Stimulated activated CD4-positive, alpha-beta T cell treated with anti-CD3 and anti-CD28 coated beads, Interleukin-1b, Interleukin-23, amount 100 ng/mL, for 4 hours (primary cell): ENCODE measurements at places on chromosomes 12 and 14.

DNA sequence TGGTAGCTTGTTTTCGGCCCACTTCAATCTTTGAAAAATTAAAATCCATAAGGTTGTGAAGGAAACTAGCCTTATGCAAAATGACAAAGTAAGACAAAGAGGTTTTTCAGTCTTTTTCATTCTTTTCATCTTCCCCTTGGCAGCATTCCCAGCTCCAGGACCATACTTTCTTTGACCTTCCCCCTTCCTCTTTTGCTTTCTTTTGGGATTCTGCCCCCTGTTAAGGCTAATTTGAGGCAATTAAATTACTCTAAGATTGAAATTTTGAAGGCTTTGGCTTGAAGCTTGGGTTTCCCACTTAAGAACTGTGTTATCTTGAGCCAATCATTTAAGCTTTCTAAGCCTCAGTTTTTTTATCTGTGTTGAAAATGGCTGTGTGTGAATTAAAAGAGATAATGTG is 124.9 kb downstream of the DACT1 start:
- DNase-seq, result no peak

GRCh38 chr12:92186038-92186470 is 40.4 kb upstream of the BTG1 start:
- no peak for DNase-seq

GRCh38 chr14:50061664-50062437 is 54.5 kb downstream of the VCPKMT start:
- peak; percentile 40 for DNase-seq

DNA sequence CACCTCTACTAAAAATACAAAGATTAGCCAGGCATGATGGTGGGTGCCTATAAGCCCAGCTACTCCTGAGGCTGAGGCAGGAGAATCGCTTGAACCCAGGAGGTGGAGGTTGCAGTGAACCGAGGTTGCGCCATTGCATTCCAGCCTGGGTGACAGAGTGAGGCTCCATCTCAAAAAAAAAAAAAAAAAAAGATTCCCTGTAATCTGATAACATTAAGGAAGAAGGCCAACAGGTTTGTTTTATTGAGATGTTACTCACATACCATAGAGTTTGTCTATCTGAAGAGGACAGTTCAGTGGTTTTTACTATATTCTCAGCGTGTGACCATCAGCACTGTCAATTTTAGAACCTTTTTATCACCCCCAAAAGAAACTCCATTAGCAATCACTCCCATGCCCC is 37.5 kb downstream of the TSPAN9 start:
- DNase-seq, result no peak

DNA sequence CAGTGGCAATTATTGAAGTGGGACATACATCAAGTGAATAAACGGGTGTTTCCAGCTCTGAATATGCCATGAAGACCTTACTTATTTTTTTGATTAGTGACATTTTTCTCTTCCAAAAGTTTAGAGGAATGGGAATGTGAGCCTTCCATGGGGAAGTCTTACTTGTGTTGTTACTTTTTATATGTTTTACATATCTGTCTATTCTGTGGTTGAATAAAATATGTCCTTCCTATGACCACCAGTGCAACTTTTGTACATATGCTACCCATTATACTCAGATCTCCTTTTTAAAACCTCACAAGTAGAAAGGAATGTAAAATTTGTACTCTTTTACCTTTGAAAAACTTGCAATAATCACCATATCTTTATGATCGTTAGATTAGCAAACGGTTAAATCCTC is 132.7 kb downstream of the MSRB3 start:
- DNase-seq, result no peak

- no peak for DNase-seq
Observed at GRCh38 chr12:127343940-127344339, 923.0 kb upstream of the TMEM132C start.

DNA sequence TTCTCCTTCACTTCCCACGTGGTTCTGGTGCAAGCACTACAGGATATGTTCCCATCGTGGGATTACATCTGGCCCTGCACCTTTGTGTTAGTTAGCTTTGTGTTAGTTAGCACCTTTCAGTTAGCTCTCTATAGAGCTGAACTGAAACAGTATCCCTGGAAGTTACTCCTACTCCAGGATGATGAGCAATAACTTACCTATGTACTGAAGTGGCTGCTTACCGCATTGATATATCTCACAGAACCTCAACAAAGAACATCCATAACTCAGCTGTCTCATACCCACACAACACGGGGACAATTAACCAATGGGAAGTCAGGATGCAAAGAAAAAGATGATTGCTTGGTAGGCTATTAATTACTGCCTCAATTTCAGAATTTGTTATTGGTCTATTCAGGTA is 146.6 kb downstream of the ASCL4 start:
- no peak for DNase-seq

DNA sequence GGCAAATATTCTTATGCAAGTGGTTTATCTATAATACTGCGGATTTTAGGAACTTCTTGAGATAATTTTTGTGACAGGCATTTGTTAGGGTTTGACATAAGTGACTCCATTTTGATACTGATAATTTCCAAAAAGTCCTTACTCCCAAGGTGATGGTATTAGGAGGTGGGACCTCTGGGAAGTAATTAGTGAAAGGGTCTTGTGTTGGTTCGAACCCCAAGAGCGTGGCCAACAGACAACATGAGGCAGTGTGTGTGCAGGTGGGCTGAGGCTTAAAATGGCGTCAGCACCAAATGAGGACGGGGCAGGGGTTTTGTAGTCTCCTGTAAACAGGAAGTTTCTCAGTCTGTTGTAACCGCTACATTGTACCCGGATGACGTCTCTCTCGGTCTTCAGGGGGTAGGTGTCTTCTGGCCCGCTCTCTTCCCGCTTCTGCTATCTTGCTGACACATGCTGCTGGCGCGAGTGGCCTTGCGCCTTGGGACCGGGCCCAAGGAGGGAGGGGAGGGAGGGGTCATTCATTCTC is 1.7 kb upstream of the C12orf43 start:
- no peak for DNase-seq

DNA sequence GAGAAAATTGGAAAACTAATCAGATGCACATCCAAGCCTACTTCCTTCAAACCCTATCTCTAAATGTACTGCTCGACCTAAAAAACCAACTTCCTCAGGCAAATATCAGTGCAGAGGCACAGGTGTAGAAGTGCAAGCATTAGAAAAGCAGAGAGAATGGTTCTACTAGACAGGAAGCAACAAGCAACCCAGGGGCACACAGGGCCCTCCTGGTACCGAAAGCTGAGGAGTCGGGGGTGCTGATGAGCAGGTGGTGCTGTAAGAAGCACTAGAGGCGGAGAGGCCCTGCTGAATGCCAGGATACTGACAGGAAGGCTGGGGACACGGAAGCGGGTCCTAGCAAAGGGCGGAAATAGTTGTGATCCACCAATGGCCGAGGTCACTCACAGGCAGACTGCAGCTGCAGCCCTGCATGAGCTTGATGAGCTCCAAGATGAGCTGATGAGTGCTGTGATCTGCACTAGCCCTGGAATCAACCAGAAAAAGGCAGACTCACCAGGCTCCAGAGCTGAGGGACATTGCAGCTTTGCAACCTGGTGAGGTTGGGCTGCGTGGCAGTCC is 85.9 kb downstream of the TTC7B start:
- no peak for DNase-seq

DNA sequence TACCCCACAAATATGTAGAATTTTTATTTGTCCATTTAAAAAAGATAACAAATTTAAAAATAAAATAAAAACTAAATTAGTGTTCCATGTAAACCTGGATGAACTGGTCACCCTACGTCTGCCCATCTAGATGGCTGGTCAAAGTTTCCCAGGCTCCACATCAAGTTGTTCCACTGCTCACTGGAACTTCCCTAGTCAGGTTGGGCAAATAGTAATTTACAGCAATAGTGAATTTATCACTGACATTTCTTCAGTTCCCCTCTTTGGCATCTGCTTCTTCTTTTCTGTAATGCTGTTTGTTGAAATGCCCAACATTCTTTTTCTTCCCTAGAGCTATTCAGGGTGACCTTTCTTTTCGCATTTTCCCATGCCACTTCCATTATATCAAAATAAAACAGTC is 272.7 kb upstream of the BTG1 start:
- no peak for DNase-seq

DNA sequence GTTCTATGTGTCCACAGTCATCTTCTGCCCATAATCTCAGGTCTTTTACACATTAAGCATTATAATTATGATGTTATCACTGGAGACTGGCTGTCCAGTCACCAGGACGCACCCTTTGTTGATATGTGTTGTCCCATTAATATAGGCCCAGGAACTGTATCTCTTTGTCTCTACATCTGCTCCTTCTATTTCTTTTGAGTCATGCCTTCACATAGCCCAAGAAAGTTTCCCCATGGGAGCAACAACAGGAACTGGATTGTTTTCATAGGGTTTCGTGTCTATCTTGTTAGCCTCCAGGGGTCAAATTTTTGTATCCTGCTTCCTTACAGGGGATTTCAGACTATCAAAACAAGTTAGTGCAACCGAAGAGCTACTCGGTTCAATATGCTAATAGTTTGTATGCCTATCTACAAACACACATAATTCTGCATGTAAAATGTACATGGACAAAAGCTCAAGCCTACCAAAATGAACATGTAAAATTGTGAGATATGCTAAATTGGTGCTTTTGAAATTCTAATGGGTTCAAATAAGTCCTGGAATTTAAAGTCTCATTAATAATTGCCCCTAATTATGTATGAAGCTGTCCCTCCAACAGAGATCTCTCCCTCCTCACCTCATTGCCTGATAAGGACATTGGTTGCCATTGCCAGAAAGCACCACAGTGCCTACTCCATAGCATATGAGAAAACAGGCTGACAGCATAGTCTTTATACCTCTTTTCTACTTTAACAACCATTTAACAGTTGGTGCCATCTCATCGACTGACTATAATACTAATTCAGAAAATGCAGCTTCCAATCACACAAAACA is 99.8 kb upstream of the DIO2 start:
- no peak for DNase-seq

DNA sequence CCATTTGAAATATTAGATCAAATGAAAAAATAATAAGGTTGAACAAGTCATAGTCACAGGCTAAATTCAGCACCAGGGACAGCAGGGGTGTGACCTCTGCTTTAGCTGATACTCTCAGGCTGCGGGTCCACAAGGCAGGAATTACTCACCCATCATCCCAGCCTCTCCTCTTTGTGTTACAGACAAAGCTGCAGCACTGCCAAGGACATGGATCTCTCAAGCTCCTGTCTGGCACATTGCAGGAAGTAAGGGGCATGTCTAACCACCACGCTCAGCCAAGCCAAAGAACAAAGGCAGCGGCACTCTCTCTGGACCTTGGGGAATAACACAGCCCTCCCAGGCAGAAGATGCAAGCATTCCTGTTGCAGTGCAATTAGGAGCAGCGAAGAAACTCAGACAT is 783.8 kb downstream of the VRK1 start:
- DNase-seq, result no peak

GRCh38 chr14:103543140-103543539 is 14.1 kb downstream of the TRMT61A start:
- DNase-seq, result no peak

DNA sequence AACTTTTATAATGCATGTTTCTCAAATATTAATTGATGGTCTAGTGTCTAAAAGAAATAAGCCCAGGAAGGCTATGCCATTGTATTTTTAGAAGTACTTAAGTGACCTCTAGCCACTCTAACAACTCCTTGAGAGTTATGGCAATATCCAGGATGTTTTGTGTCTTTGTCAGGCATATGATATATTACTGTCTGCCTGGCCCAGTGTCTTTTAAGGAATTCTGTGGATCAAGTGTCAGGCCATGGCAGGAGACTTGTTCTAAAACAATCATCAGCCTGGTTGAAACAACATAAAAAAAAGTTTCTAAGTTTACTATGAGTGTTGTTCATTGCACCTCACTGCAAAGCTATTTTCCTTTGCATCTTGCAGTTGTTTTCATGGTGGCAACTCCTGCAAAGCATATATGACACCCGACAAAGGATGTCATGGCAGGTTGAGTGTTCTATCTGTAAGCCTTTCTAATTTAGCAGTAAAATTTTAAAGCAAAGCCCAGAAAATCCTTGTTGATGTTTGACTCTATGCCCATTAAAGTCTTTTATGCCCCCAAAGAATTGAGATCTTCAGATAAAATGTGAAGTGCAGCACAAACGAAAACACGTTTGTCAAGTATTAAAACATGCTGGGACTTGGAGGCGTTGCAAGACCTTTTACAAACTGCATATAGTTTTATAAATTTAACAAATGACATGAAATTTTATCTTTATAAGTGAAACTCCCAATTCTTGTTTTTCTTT is 89.5 kb upstream of the SLC38A2 start:
- no peak for DNase-seq

GRCh38 chr12:51118706-51119105 is 35.3 kb upstream of the CSRNP2 start:
- DNase-seq, result no peak

DNA sequence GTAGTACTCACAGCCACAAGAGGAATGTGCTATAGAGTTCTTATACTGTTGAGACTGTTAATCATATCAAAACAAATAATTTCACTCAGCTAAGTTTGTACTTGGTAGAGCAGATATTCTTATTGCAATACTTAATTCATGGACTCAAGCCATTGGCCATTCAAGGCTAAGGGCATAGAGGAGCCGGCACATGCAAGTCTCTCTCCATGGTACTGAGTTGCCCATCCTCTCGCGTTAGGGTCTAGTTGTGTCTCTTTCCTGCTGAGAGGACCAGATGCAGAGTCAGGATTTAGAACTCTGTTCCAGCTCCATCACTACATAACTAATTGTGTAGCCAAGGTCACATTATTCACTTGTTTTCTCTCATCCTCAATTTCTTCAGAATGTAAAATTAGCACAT is 14.4 kb upstream of the TUNAR start:
- no peak for DNase-seq

- DNase-seq, result no peak
Observed at GRCh38 chr12:82876075-82876474, 189.4 kb downstream of the TMTC2 start.

- no peak for DNase-seq
Observed at GRCh38 chr12:33653362-33653761, 213.7 kb upstream of the SYT10 start.

GRCh38 chr12:33223956-33224355 is 215.7 kb downstream of the SYT10 start:
- no peak for DNase-seq

- no peak for DNase-seq
Observed at GRCh38 chr12:48184549-48184922, 1.1 kb downstream of the CCDC184 start.

DNA sequence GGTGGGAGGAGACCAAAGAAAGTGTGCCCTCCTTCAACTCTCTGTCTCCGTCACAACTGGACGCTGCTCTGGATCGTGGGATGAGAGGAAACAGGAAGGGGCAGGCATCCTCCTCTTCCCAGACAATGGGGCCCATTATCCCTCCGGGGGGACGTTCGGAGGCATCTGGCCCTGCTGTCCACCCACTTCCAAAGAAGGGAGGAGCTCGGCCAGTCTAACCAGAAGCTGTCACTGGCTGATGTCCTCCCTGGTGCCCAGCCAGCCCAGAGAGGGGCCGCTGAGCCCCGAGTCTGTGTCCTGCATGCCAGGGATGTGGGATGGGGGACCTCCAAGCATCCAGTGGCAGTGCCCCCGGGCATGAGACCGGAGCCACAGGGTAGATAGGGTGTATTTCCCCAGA is 39.8 kb upstream of the MEG3 start:
- DNase-seq, result no peak

- DNase-seq, result no peak
Observed at GRCh38 chr12:67640863-67641262, 7.7 kb upstream of the DYRK2 start.

GRCh38 chr14:58942516-58942915 is 246.0 kb upstream of the DAAM1 start:
- DNase-seq, result no peak

GRCh38 chr12:82008251-82008650 is 249.1 kb upstream of the PPFIA2 start:
- no peak for DNase-seq
